NCI-H524 treated with DMSO at 0.1 percent for 48 hours (cell line): ENCODE measurements at places on chromosomes 2 and 18.
A peak's percentile ranks its signal among the peaks of the same experiment; 100 is the strongest.

DNA sequence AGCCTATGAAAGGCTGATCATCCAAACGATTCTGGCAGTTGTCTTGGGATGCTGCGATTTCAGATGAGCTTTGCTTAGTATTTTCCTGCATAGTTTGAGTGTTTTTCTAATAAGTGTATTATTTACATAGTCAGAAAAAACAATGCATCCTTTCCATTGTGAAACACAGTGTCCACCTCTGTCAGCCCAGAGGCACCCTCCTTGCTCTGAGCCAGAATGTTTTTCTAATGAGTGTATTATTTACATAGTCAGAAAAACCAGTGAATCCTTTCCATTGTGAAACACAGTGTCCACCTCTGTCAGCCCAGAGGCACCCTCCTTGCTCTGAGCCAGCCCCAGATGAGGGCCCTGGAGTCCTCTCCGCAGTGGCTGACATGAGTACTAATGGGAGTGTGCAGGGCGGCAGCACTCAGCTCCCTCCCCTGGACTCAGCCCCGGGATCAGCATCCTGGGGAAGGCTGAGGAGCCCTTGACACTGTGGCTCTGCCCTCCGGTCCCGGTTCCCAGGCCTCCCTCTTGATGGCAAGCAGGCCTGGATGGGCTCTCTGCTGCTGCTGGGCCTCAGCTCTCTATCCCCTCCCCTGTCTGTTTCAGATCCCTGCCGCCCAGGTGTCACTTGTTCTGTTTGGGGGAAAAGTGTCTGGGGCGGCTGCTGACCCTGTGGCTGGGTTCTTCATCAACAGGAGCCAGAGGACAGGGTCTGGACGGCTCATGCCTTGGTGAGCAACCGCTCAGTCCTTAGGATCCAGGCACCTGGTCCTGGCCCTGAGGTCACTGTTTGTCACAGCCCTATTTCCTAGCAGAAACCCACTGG, 5.9 kb downstream of the MFSD2B start:
- DNase-seq = no peak

GRCh38 chr2:102010902-102011301, 19.1 kb downstream of the IL1R2 start:
- no peak for DNase-seq

- DNase-seq = no peak
These were observed 19.3 kb downstream of the ACOXL start for GRCh38 chr2:110751642-110752041.

DNA sequence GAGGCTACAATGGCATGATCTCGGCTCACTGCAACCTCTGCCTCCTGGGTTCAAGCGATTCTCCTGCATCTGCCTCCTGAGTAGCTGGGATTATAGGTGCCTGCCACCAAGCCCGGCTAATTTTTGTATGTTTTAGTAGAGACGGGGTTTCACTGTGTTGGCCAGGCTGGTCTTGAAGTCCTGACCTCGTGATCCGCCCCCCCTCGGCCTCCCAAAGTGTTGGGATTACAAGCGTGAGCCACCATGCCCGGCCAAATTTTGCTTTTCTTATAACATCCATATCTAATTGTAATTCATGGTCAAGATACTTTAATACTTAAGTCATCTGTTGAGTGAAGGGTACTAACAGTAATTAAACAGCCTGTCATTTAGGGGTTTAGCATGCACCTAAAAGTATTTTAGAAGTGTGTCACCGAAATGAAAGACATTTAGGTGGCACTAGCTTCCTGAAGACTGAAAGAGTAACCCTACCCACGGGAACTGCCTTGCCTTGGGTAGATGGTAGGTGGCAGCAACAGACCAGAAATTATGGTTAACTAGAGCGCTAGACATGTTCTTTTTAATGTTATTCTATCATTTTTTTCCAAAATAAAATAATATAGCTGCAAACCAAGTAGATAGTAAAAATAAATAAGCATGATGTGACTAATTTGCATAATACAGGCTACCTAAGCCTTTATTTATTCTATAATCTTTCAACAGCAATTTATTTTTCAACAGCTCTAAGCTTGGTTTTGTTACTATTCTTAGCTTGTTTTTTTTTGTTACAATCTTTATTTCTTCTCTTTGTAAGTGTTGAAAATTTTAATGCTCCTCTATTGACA, 8.6 kb upstream of the ACYP2 start:
- DNase-seq = no peak

DNA sequence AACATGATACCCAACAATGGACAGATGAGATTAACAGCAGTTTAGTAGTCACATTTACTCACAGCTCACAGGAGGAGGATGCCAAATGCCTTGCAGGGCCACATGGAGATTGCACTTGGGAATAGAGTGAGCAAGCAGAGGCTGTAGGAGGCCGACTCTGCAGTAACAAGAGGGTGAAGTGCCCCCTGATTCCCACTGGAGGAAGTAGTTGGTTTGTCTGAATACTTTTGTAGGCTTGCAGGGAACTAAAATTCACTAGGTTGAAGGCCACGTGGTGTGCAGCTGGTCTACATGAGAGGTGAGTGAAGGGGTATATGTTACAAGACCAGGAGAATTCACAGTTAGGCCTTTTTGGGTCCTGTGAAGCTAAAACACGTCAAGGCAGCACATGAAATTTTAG, 419.3 kb upstream of the TNP1 start:
- no peak for DNase-seq

GRCh38 chr2:226873051-226873620, 37.3 kb downstream of the RHBDD1 start:
- DNase-seq = no peak

GRCh38 chr2:217195658-217196446, 336.0 kb upstream of the TNP1 start:
- no peak for DNase-seq

GRCh38 chr2:70084973-70085710, 2.1 kb upstream of the PCBP1 start:
- DNase-seq = no peak

GRCh38 chr2:136985044-136985443, 219.7 kb downstream of the THSD7B start:
- DNase-seq = no peak

DNA sequence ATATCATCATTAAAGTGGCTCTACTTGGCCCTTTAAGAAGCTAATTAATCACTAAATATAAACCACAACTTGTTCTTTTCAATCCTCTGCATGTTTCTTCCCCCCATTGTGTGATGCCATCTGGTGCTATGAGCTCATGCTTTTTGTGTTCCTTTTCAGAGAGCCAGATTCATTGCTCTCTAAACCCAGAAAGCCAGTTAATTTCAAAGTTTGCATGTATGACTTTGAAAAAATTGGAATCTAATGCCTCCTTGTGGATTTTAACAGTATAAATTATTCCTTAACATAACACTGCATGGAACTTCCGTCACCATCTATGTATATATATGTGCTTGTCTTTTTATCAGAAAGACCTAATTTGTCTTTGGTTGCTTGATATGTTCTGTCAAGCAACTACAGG, 31.1 kb downstream of the TMEM178A start:
- peak; percentile 82 for DNase-seq

DNA sequence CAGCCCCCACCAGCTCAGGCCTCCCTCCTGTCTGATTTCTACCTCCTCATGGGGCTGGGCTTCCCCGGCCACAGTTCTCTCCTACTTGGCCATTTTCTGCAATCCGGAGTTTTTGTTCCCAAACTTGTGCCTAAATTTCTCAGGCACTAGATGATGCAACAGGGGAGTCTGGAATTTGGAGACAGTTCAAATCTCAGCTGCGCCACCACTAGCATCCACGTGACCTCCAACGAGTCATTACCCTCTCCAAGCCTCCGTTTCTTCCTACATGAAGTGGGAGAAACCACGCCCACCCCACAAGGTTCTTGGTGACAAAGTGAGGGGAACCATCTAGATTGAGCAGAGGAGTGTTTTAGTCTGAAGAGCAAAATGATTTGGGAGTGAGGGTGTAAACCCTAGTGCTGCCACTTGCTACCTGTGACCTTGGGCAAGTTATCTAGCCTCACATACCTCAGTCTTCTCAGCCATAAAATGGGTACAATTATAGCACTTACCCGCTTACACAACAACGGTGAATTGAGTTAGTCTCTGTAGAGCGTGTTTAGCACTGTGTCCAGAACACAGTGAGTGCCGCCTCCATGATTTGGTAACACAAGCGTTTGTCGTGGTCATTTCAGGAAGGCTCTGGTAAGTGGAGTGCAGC, 61.4 kb upstream of the ASAP2 start:
- no peak for DNase-seq

DNA sequence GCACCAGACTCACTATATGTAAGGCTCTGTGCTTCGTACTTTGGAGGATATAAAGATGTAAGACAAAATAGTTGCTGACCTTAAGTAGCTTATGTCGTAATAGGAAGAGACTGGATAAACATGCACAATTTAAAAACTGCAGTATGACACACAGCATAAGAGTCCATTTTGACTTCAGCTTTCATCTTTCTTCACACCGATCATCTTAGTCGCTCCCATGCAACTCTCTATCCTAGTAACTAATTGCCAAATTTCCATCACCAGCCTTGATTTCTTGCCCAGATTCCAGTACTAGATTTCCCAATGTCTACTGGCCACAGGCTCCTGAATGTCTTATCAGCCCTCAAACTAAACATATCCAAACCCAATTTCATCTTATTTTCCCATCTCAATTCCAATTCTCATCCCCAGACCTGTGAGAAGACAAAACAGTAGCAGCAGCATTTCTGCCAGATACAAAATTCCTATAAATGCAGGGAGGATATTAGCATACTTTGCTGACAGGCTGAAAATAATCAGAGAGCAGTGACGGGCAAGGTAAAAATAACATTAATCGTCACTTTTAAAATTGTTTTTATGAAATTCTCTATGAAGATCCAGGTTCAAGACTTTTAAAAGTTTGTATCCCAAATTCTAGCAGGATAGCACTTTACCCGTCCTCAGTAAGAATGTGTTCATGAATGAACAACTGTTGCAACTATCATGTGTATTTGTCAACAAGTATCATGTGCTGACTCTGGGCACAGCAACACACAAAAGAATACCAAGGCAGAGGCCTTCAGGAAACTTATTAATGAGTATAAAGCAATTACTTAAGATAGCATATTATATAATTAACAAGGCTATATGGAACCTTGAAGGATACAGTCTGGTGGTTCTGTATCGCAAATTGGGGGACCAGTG, 42.2 kb downstream of the KIDINS220 start:
- no peak for DNase-seq

DNA sequence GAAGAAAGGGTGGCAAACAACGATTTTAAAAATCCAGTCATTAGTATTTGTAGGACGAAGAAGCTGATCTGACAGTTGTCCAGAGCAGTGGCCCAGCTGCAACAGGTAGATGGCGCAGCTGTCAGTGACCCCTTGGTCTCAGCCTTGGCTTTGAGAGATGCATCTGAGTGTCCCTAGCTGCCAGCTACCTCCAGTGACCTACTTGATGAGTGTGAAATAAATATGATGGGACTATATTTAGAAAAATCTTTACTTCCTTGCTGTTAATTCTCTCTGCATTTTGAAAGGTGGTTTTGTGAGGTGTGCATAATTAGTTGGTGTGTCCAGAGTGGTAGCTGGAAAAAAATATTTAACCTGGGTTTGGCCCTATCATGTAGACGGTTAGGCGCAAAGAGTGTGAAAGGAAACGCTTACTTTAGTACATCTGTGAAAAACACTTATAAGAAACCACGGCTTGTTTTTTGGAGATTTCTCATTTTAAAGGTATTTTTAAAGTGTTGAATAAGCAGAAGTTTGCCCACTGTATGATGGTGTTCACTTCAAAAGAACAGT, 963 bp downstream of the INPP1 start:
- no peak for DNase-seq

DNA sequence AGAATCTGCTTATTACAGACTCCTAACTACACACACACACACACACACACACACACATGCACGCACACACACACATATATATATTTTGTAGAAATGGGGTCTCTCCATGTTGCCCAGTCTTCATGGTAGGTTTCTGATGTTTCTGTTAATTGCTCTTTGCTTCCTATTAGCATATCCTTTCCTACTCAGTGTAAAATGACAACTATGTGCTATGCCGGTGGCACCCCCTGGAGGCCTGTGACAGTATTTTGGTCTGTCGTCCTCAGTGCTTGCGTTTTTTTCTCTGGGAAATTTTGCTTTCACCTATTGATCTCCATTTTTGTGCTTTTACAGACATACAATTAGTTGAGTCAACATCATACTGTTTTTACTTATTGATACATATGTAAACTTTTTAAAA, 322.1 kb downstream of the LRRTM1 start:
- DNase-seq = no peak

DNA sequence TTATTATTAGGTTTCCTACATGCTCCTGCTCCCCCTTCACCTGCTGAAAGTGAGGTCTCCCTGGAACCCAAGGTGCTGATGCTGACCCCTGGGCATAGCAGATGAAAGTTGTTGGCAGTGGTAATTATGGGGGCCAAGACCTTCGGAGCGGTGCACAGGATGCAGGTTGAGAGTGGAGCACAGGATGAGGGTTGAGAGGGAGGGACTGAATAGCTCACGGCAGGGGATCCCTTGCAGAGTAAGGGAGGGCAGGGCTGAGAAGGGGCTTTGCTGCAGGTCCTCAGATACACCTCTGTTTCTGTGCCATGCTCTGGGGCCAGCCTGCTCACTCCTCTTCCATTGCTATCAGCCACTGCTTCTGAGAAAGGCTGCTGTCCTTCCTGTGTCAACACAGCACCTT, 163.3 kb downstream of the FHOD3 start:
- DNase-seq = no peak

GRCh38 chr2:131032393-131032836, 60.8 kb downstream of the FAM168B start:
- DNase-seq = no peak

DNA sequence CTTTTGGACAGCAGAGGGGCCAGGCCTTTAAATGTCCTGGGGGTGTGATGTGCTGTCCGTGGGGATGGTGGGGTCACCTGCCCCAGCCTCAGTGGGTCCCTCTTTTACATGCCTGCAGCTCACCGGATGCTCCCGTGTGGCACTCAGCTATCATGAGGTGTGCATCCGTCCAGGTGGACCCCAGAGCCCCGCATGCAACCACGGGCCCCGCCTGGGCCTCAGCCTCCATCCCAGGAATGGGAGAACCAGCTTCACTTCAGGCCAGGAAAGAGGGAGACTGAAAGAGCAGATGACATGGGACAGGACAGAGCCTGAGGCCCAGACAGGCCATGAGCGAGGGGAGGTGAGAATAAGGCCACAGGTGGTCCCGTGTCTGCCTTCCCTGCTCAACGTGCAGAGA, 37.5 kb downstream of the RAMP1 start:
- DNase-seq = no peak

DNA sequence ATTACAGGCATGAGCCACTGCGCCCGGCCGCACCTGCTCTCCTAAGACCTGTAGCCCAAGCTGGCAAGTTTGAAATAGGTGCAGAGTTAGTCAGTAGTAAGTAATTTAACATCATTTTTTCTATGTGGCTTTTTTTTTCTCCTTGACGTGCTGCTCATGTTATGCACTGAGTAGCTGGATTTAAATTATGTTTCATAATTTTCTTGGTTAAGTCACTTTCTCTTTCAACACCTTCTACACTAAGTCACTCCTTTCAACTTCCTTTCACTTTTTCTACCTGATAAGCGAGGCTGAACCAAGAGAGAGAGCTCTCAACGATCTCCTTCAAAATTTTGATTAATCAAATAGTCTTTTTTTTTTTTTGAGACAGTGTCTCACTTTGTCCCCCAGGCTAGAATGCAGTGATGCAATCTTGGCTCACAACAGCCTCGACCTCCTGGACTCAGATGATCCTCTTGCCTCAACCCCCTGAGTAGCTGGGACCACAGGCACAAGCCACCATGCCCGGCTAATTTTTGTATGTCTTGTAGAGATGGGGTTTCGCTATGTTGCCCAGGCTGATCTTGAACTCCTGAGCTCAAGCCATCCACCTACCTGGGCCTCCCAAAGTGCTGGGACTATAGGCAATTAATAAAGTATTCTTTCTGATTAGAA, 13.1 kb downstream of the CASP8 start:
- no peak for DNase-seq

- DNase-seq = no peak
These were observed 193.1 kb downstream of the L3MBTL4 start for GRCh38 chr18:6221602-6222014.
